ENCODE measurements at places on chromosomes 7 and 10. TPM values are rescaled to one million over a fixed set of nuclear protein-coding genes. Genes with fewer than 3 reads are reported as not detected.

The CASTOR2 gene
- 5.6 TPM for total RNA-seq

The PLEKHS1 gene
- not detected for total RNA-seq

The SPRN gene
- total RNA-seq, result 0.82 TPM

The LAMB1 gene
- 332 TPM for total RNA-seq

The PILRA gene
- 0.27 TPM for total RNA-seq

The GALNT17 gene
- not detected for total RNA-seq

The HEPACAM2 gene
- total RNA-seq, result not detected
